ENCODE measurements at places on chromosomes 3 and 15.
A peak's percentile ranks its signal among the peaks of the same experiment; 100 is the strongest.

- DNase-seq = no peak
These were observed 815 bp upstream of the ZNF280D start for GRCh38 chr15:56734013-56734635.

DNA sequence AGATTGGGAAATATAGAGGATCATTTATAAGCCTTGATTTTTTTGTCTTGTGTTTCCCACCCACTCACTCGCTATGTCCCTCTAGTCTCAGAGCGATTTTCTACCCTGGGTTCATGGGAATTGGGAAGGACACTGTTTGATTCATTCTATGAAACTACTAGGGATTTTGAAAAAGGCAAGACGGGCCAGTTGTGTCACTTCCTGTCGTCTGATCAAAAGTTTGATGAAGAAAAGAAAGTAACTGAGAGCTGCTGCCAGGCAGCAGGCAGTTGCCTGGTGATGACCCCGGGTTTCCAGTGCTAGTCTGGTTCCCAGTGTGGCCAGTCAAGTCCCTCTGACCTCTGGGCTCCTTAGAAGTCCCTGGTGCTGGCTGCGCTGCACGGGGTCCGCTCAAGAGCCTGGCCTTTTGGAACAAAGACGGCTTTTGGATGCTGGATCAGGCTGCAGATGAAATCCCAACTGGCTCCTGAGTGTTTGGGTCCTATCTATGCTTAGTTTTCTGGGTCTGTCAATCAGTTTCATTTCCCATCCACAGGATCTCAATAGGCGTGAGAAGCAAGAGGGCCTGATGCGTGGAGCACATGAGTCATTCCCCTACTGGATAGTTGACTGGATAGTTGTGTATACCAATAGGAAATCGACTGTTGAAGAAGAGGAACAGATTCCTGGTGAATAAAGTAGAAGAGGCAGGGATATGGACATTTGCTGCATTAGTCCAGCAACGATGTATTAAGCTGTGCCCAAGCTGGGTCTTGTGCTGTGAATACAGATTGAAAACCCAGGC is 89.7 kb downstream of the EEFSEC start:
- no peak for DNase-seq

- no peak for DNase-seq
These were observed 239.0 kb upstream of the KCNMB2 start for GRCh38 chr3:178297199-178297598.

DNA sequence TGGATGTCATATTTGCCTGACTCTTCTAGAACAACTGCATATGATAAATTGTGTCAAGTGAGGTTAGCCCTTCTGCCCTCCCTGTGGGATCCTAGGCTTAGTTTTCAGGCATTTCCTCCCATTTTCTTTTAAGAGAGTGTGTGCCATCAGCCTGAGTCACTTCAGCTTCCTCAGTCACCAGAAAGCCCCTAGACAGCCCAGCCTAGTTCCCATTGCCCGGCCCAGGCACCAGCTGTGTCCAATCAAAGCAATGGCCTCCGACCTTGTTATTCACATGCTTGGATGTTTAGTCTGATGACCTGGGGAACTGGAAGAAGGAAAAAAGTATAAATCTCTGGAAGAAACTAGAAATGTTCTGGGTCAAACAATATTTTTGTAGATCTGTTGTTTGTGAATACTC is 221.9 kb upstream of the LRIG1 start:
- peak; percentile 33 for DNase-seq

DNA sequence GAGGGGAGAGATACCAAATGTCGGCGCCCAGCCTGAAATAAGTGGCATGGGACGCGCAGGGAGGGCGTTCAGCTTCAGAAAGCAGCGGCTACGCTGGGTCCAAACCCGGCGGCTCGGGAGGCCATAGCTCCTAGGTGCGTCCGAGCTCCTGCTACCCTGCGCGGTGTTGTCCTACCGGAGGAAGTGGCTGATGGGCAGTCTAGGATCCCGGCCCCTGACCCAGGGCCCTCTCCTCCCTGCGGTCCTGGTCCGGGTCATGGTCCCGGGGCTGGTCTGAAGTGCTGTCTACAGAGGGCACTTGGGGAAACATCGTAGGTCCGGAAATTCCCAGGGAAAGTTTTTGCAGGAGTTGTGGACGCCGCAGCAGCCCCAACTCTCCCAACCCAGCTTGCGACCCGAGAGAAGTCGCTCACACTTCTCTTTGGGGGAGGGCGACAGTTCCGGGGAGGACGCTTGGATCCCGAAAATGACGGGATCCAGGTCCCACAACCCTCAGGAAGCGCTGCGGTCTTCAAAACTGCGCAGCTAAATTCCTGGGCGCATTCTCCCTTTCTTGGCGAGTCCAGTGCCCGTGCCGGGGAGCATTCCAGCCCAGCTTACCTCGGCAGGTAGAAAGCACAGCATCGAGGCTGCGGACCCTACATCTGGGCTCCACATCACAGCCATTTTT is 9.1 kb upstream of the FOXB1 start:
- no peak for DNase-seq

DNA sequence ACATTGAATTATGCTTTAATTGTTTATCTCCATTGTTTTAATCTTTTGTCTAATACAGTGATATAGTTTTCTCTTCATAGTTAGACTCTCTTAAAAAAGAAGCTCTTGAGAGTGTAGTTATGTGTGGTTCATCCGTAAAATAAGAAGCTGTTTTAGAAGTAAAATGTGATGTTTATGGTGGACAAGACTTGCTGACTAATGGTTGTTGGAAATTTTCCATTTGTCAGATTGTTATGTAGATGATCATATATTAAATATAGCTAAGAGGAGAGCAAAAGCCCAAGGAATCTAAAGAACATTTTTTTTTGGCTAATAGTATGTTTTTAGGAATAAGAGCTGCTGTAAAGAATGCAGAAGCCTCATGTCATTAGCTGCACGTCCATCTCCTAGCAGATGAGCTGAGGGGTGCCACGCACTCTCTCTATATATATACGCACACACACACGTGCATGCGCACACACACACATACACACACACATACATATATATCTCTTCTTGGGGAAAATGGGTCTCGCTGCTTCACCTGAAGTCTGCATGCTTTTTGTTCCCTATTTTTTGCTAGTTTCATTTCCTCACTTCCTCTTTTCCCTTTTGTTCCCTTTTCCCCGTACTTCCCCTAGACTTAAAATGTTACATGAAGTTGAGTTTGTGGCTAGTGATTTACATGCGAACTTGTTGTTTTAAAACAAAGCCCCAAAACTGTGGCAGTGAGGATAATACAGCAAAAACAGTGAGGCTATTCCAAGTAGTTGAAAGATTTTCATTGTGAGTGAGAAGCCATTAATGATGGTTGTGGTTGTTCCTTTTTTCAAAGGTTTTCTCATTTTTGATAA is 107.8 kb downstream of the MBNL1 start:
- no peak for DNase-seq

GRCh38 chr3:59385547-59385946 is 335.7 kb upstream of the CFAP20DC start:
- no peak for DNase-seq

- no peak for DNase-seq
These were observed 59.7 kb downstream of the RLBP1 start for GRCh38 chr15:89161666-89162065.

All from thoracic aorta (tissue), 2 donors.